ENCODE measurements at places on chromosomes 12 and 14.

DNA sequence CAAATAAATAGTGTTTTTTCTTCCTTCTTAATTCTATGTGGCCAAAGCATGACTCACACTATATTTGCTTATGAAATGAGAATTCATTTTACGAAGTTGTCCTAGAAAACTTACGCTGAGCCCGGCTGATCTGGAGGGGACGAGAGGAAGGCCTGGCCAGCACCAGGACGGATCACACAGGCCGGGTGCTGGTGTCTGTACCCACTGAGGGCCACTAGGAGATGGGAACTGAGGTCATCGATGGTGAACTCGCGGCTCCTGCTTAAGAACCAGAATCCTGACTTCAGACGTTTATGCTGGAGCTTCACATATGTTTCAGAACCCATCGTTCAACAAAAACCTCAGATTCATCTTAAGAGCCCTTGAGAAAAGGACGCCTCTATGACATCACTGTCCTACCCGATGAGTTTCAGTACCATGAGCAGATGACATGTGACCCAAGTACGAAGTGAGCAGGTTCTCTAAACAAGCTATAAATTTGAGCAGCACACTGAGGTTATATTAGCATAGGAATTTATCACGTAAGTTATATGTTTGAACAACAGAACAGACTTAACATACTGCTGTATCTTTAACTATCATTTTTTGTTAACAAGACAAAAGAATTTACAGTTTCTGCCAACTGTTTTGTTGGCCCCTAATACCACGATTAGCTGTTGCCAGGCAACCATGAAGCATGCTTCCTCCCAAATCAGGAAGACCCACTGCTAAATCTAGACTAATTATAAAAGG is 111.9 kb downstream of the FOXN3 start:
- peak; percentile 51 for DNase-seq

DNA sequence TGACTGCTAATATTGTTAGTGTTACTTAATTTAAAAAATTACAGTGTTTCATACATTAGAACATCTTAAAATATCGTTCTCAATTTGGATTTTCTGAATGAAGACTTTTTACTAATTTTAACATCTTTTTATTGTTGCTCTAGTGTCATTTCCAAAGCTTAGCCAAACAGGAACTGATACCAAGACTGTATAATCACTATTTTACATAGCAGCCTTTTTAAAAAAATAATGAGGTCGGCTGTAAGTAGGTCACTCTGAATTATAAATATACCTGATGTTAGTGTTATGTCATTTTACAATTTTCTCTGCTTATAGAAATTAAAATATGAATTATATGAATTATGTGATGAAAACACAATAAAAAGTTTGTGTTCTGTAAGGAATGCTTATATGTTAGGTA is 321.5 kb downstream of the TMEM117 start:
- DNase-seq: no peak

DNA sequence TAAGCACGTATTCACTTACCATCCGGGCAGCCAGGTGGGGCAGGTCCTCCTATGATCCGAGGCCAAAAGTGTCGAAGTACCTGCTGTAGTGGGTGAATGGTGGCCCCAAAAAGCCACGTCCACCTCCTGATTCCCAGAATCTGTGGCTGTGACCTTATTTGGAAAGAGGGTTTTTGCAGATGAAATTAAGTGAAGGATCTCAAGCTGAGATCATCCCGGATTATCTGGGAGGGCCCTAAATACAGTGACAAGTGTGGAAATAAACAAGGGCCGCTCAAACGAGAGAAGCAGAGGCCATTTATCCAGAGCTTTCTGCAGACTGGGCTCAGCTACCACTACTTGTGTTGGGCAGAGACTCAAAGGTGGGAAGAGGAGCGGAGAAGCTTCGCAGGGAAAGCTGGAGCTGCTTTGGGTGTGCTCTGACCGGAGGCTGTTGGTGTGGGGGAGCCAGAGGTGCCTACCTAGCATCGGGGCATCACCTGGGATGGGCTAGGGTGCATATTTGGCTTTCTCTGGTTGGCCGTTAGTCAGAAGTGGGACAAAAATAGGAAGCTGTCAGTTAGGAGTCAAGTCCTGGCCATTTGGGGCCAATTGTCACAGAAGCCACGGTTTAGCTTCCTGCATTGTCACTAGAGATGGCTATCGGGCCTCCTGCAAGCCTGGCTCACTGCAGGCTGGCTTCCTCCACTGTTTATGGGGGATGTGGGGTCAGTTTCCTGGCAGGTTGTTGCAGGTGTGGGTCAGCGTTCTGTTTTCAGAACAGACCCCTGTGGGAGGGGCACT is 27.8 kb upstream of the DLK1 start:
- DNase-seq: no peak

GRCh38 chr12:123233505-123234308 is 471 bp downstream of the MTRFR start:
- DNase-seq: no peak

- DNase-seq: no peak
Measured at GRCh38 chr14:58160561-58160960, 8.5 kb upstream of the ARMH4 start.

DNA sequence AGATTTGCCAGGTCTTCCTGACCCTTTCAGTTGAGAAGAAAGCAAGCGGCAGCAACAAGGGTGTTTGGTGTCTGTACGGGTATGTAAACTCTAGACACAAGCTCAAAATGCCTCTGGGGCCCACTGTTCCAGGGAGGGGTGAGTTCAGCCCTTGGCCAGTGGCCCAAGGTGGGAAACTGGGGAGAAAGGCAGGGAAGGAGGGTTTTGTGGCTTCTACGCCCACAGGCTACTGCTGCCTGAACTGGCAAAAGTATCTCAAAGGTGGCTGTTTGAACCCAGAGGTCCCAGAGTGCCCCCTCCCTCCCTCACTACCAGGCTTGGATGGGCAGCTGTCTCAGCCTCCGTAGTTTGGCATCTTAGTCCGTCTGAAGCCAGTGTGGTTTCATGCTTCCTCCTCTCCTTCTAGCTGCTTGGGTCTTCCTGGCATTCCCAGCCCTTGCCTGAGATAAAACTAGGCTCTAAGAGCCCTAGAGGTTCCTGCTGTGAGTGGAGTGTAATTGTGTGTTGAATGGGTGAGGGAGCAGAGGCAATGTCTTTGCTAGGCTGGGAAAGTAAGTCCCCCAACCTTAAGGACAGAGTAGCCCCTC is 5.5 kb downstream of the HOXC5 start:
- DNase-seq: peak; percentile 32

GRCh38 chr12:22234561-22234960 is 99.9 kb downstream of the ST8SIA1 start:
- DNase-seq: no peak

DNA sequence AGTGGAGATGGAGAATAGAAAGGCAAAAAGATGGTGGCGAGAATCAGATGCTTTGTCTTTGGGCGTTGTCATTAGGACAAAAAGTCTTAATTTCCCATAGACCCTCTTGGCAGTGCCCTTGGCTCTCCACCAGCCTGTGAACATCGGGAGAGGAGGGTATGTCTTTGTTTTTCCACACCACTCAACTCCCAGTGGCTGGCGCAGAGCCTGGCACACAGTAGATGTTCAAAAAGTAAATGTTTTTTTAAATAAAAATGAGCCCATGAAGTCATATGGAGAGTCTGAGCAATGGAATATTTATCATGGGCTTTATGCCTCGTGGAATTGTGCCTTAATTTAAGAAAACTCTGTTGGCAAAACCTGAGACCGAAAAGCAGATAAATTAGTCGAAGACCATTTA is 90.4 kb downstream of the SRGAP1 start:
- DNase-seq: no peak

DNA sequence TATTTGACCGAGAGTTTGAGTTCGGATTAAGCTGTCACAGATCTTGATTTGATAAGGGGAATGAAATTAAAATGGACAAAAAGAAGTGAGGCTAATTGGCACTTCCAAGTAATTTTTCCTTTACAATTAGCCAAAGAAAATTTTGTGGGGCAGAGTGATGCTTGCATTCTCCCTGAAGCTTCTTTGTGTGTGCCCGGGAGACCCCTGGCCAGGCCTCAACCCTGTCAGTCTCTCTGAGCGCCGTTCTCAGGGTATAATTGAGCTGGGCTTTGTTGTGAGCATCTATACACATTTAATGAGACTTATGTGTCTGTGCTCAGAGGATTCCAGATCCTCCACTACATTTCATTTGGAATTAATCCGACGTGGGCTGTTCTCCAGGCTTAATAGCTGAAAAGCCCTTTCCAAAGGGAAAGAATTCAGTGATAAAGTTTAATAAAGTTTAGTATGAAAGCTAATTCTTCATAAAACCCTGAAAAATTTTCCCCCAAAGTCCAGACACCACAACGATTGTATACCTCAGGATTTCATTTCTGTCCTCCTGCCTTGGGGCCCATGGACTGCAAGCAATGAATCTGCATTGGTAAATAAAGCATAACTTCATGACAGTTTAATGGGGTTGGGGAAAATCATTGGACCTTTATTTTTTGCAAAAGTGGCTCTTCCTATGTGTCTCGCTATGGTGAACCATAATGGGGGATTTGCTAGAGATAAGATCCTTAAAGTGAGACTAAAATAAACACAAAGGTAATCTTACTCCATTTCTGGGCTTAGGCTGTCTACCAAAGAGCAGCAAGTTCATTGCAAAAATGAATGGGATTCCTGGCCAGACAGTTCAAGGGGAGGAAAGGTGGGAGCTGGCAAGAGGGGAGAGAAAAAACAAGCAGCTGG is 292.6 kb downstream of the C12orf75 start:
- no peak for DNase-seq

DNA sequence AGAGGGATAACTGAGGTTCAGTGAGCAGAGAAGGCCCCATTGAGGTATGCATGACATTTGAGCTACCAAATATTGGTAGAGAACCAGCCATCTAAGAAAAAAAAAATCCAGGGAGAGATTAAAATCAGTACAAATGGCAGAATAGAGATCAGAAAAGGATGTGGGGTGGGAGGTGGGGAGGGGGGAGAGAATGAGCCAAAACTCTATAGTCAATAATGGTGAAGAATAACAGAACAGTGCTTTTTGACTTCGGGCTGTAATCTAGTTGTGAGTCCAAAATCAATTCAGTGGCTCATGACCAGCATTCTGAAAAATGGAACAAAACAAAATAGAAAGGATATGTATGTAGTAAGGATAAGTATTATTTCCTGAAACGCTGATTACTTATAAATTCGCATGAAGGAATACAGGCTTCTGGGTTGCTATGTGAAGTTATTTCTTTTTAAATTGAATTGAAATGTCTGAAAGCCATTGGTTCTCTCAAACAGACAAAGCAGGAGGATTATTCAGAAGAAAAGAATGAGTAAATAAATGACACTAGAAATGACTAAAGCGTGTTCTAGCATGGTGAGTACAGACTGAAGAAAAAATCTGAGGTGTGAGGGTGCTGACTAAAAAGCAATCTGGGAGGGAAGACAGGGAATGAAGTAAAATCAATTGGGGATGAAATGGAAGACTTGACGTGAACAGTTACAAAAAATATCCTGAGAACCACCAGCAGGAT is 72.4 kb downstream of the ATP2B1 start:
- no peak for DNase-seq

DNA sequence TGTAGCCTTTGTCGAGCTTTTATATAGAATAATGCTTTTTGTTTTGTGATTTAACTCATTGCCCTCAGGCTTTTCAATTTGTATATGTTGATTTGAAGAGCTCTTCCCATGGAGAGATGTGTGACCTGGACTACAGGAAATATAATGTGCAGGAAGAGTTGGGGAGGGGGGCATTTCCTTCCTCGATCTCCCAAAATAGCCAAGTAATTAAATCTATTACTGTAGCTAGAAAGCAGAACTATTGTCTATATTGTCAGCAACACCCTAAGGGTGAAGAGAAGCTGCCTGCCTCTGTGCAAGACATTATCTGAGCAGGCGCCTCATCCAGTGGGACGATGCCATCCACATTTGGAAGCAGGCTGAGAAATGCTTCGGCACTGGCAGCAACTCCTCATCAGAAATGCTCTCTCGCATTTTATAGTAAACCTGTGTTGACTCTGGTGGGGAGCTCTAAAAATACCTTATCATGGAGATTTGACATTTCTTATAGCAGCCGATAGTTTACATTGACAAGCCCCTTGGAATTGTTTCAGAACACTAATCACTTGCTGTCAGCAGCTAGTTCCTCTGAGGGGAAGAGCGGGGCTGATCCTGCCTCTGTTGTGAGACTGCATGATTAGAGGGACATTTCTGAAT is 392.5 kb upstream of the RGS6 start:
- no peak for DNase-seq

DNA sequence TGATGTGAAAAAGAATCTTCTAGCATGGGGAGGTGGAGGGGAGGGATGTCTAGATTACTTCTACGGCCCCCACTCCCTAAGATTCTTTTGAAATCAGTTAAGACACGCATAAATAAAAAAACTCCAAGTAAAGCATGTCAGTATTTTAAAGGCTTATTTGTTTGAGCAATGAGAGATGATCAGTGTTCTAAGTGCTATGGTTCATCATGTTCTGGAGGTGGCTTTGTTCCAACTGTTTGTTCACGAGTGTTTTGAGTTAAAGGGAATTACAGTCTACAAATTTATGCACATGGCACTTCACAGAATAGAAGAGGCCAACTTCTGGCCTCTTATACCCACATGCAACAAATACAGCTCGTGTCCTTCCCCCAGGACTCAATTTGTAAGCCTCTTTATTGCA is 394.9 kb downstream of the RAD51B start:
- no peak for DNase-seq

- DNase-seq: no peak
Measured at GRCh38 chr14:99755068-99755405, 38.2 kb upstream of the EML1 start.

GRCh38 chr12:53048033-53048779 is 1.7 kb upstream of the TNS2 start:
- DNase-seq: peak; percentile 80

GRCh38 chr12:101889211-101889752 is 11.9 kb downstream of the DRAM1 start:
- DNase-seq: no peak

DNA sequence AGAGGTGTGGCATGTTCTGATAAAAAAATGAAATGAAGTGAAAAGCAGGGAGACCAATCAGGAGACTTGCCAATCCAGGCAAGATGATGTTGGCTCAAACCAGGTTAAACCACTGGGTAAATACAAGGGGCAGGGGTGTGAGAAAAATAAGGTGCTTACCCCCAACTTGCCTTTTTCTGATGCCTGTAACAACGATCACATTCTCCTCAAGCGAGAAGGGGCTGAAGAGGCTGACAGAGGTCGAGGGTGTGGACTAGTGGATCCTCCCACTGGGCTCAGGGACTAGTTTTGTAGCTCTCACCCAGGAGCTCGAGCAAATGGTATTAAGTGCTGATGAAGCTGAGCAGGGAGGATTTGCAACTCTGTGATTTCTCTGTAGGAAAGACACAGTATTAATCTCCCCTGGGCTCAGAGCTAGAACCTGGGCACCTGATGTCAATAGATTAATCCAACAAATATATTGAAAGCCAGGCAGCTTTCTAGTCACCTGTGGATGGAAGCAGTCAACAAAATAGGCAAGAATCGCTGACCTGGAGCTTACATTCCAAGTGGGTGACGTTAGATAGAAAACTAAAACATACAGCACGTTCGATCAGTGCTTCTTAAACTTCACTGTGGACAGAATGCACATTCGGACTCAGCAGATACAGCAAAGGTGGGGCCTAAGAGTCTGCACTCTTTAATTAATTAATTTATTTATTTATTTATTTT is 15.2 kb upstream of the EAPP start:
- DNase-seq: no peak

- no peak for DNase-seq
Measured at GRCh38 chr12:62744551-62744950, 190.4 kb downstream of the PPM1H start.
